ENCODE measurements at places on chromosomes 1 and 21.

GRCh38 chr1:44073528-44073927 is 42.3 kb upstream of the SLC6A9 start:
- DNase-seq, result no peak

- DNase-seq, result no peak
Observed at GRCh38 chr1:184393962-184394361, 7.1 kb downstream of the C1orf21 start.

- DNase-seq, result no peak
Observed at GRCh38 chr1:53047737-53048736, 14.0 kb upstream of the PODN start.

DNA sequence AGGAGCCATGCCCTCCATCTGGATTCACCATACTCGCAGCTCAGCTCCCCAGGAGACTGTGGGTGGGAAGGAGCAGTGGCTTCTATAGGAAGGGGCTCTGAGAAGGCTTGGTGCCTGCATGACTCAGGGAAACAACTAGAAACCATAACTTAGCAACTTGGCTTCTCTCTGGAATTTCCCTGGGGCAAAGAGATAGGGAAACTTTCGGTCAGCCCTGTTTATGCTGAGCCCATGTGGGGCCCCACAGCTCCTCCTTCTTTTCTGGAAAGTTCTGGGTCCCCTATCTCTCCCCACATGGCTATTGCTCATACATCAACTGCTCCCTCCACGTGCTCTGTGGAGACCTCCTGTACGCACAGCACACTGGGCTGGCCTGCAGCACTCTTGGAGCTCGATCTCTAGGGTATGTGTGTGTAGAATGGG is 39.3 kb downstream of the PLEKHA6 start:
- DNase-seq, result no peak

DNA sequence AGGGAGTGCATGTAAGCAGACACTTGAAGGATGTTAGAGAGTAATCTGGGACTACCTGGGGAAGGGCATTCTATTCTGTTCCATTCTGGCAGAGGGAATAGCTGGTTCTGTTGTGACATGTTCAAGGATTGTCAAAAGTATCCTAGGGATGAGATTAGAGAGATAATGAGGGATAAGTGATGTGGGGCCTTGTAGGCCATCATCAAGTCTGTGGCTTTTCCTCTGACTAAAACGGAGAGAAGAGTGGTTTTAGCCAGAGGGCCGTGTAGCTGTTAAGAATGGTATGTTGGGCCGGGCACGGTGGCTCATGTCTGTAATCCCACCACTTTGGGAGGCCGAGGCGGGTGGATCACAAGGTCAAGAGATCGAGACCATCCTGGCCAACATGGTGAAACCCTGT is 23.6 kb downstream of the TGFB2 start:
- DNase-seq, result no peak

DNA sequence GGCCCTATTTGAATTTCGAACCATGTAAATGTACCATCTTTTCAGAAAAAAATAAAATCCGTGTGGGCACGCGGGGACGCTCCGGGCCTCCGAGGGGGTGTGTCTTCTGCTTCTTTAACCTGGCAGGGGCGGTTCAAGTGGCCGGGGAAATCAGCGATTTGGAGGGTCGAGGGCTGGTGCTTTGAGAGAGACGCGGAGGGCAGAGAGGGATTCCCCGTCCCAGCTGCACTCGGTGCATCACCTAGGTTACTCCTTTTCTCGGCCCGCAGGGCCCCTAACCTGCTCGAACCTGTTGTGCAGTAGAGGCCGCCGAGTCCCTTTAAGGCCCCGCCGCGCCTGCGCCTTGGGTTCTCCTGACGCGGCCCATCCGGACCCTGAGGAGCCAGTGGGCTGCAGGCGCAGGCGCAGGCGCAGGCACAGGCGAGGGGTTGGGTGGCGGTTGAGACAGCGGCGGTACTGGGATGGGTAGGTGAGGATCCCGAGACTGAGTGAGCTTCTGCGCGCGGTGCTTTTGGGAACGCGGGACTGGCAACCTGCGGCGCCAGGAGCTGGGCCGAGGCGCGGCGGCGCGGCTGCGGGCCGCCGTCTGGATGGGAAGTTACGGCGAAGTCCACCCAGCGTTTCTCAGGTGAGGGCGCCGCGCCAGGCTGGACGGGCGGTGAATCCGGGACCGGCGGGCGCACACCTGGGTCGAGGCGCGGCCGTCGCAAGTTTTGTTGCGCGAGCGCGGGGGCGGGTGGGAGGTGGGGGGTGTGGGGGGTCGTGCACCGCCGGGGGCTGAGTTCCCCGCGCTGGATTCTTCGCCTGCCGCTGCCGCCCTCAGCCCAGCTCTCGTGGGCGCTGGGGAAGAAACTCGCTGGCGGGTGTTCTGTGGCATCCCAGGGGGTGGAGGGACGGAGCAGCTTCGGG is at the start of gene NBPF3:
TSS of gene NBPF3 (plus strand) at position 417 of the 909 bp plus-strand sequence. CDS start 4,950 bp downstream, outside the sequence.
- DNase-seq, result peak; percentile 79
